Heart right ventricle (tissue), 16 donors: ENCODE measurements at places on chromosomes 7 and 10. TPM values are rescaled to one million over a fixed set of nuclear protein-coding genes. Genes with fewer than 3 reads are reported as not detected.

- DNase-seq: no peak
These were observed 13.8 kb upstream of the AKR1B1 start for GRCh38 chr7:134472572-134473244.

GRCh38 chr10:45673074-45673648 is 589 bp upstream of the ZFAND4 start:
- DNase-seq: peak; percentile 23

DNA sequence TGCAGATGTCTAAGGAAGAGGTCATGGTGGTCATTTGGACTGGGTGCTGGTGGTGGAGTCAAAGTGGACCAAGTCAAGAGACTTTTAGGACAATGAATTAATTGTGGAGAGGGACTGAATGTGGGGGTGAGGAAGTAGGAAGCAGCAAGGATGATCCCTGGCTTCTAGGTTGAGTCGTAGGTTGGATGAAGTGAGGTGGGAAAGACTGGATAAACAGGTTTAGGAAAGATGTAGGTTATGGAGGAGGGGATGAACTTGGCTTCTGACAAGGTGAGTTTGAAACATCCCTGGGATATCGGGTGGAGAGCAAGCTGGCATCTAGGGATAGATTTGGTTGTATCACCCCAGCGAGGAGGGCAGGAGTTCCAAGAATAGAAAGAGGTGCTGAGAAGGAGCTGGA is 7.6 kb downstream of the SEMA4G start:
- DNase-seq: no peak

GJD4 gene
- not detected for total RNA-seq

CHAT gene
- total RNA-seq: not detected

GRCh38 chr7:47782792-47783191 is 165.5 kb downstream of the PKD1L1 start:
- DNase-seq: no peak

DNA sequence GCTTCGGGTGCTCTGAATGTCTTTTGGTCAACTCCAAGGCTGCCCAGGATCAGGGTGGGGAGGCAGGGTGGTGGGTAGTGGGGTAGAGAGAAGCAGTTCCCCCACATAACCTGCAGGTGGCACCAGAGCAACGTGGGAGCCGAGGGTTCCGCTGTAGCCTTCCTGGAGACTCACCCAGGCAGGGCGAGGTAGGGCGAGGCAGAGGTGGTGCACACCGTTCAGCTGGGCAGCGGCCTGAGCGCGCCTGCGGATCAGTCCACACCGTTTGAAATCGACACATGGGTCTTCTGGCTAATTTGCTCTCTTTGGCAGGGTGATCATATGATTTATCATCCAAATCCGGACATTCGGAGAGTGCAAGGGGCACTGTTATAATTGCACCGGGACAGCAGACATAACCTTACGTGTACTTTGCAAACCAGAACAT is 41.4 kb upstream of the MAP3K8 start:
- DNase-seq: peak; percentile 66

VIPR2 gene
- 26.3 TPM for total RNA-seq

RARRES2 gene
- total RNA-seq: 21.9 TPM

GRCh38 chr7:27182285-27182841 is 2.7 kb downstream of the HOXA11 start:
- DNase-seq: no peak

- DNase-seq: no peak
These were observed 608 bp downstream of the AKR1B10 start for GRCh38 chr7:134527979-134528371.

DNA sequence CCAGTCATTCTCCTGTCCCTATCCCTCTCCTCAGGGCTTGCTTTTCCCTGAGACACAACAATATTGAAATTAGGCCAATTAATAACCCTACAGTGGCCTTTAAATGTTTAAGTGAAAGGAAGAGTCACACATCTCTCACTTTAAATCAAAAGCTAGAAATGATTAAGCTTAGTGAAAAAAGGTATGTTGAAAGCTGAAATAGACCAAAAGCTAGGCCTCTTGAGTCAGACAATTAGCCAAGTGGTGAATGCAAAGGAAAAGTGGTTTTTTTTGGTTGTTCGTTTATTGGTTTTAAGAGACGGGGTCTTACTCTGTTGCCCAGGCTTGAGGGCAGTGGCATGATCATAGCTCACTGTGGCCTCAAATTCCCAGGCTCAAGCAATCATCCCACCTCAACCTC is 9.7 kb upstream of the ATAD1 start:
- no peak for DNase-seq

OR9A2 gene
- total RNA-seq: not detected

PMPCB gene
- 97.0 TPM for total RNA-seq

DNA sequence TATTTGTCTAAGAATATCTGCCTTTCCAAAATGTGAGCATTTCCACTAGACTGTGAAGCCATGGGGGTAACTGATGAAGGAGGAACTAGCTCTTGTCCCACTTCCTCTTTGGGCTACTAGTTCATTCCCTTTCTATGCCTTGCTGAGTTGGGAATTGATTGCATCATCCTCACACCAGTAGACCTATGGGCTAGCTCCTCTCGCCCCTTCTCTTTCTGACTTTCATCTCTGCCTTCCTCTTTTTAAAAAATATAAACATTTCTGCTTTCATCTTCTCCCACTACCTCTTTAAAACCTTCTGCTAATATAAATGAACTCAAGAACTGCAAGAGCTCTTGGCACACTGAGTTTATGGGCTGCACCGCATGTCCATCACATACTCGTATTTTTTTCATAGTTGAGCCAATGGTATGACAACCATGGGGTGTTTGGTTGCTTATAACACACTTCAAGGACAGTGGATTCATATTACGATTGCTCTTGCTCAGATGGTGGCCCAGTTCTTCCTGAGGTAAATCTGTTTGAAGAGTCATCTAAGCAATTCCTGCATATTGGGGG is 182.0 kb downstream of the REEP3 start:
- no peak for DNase-seq

DNA sequence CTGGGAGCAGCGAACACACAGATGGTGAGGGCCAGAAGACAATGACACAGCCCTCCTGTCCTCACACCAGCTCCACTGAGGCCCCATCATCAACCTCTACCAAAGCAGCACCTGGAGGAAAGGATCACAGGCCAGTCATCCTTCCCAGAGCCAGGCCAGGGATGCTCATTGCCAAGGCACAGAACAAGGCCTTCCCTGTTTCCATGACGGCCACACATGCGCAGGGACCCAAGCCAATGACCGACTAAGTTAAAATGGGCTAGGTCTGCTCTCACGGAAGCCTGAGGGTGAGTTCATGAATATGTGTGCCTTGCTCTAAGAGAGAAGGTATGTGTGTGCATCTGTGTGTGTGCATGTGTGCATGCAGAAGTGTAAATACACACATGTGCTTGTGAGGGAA is 39.6 kb downstream of the COBL start:
- no peak for DNase-seq

WASHC2A gene
- 31.5 TPM for total RNA-seq

DNA sequence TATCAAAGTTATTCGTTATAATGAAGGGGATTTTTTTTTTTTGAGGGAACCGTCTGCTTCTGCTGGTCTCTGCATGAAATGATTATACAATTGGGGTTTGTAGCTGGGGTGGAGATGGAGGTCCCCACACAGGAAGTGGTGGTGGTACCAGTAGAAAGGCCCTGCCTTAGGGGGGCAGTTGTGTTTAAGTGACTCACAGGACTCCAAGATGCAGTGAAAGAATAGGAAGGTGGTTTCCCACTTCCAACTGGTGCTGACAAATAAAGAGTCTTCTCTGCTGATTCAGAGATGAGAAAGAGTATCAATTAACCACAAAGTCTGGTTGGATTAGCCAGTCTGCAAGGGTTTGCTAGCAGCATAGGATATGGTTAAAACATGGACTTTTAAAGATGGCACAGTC is 376.0 kb downstream of the SORCS3 start:
- no peak for DNase-seq

DNA sequence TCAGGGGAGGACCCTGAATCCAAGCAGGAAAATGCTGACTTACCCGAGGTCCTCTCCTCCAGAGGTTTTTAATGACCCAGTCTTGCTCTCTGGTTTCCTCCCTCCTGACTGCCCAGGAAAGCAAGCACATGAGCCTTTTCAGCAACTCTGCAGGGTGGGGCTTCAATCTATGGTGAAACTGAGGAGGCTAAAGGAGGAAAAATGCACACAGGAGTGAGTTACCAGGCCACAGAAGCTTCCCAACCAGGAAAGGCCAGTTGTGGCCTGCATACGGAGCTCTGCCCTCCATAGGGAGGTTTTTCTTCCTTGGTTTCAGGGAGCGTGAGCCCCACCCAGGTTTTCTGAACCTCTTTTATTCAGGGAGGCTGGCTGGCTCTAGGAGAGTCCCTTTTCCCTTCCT is 14.1 kb upstream of the DLG5 start:
- no peak for DNase-seq

TMUB1 gene
- total RNA-seq: 36.7 TPM

HMX3 gene
- not detected for total RNA-seq

DNA sequence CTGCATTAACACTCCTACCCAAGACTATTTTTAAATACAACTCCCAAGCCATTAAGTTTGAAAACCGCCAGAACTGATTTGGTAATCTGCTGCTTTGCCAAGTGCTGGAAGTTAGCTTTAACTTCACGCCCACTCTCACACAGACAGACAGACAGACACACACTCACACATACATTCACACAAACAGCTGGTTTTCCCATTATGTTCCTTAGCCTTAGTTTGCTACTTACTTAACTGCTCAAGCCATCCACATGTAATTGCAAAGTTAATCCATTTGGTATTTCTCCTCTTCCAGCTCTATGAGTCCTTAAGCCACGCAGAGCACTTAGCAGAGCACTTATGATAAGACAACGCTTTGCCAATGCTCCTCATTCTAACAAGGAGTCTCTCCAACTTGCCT is 8.3 kb downstream of the COBL start:
- no peak for DNase-seq

DNA sequence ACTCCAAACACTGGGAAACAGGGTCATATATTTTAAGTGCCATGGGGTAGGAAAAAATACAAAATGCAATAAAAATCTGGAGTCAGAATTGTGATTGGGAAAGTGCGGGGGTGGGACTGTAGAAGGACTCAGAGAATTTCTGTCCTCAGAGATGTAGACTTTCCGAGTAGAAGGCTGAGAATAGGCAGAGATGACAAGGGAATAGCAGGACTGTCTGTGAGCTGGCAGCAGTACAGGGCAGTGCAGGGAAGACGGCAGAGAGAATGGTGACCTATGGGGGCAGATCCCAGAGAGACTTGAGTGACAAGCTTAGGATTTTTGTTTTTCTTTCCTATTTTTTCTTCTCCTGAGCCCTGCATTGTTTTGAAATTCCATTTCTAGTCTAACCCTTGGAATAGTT is 127.6 kb downstream of the SLC16A9 start:
- DNase-seq: no peak

- no peak for DNase-seq
These were observed 8.4 kb downstream of the MLXIPL start for GRCh38 chr7:73615886-73616285.

- no peak for DNase-seq
These were observed 30.8 kb downstream of the FKBP6 start for GRCh38 chr7:73358590-73359275.

LIPJ gene
- 0.16 TPM for total RNA-seq

OR2A7 gene
- total RNA-seq: 0.28 TPM
